Activated naive CD4-positive, alpha-beta T cell treated with anti-CD3 and anti-CD28 coated beads for 36 hours (primary cell): ENCODE measurements at places on chromosomes 5 and 9. TPM values are rescaled to one million over a fixed set of nuclear protein-coding genes. Genes with fewer than 3 reads are reported as not detected.

SPATA31D4 gene
- not detected for total RNA-seq

PHF24 gene
- total RNA-seq = not detected

PCA3 gene
- not detected for total RNA-seq

GABRA1 gene
- not detected for total RNA-seq

CENPP gene
- total RNA-seq = 26.5 TPM

DNA sequence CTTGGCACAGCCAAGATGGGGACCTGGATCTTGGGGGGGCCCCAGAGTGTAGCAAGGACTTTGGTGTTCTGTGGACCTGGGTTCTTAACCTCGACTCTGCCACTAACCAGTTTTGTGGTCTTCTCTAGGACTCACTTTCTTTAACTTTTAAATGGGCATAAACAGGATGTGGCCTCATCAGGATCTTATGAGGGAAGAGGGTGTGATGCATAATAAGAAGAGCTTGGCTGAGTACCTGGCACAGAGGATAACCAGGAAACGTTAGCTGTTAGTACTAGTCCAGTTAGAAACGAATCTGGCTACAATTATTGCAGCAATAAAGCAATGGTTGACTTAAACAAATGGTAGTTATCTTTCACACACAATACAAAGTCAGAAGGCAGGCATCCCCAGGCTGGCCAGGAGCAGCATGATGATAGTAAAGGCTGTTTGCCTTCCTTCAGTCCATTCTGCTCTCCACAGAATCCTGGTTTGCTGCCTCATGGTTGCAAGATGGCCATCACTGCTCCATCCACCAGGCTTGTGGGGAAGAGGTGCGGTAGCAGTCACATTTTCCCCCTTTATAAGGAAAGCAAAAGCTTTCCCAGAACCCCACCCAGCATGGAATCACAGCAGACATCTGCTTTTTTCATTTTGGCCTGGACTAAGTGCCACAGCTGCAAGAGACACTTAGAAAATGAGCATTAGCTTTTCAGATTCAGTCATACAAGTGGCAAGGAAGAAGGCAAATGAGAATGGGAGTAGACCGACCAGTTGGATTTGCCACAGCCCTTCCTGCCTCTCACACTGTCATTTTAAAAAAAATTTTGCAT lies 225.0 kb downstream of the AOPEP start:
- DNase-seq = peak; percentile 14

- no peak for DNase-seq
Observed at GRCh38 chr5:79509244-79509885, 4.6 kb downstream of the HOMER1 start.

DNA sequence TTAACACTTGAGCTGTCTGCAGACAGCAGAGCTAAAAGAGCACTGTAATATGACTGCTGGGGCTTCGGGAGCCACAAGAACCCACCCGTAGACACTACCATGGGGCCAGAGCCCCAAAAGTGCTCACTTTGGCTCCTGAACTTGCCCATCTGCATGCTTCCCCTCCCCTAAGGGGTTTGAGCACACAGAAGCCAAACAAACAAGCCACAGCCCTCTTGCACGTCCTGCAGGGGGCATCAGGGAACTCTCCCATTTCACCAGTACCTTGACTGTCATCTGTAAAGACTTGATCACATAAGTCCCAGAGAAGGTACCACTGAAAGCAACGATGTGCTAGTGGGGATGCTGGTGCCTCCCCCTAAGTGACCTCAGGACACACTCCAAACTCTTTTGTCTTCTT lies 681.8 kb downstream of the SEMA5A start:
- peak; percentile 6 for DNase-seq

DNA sequence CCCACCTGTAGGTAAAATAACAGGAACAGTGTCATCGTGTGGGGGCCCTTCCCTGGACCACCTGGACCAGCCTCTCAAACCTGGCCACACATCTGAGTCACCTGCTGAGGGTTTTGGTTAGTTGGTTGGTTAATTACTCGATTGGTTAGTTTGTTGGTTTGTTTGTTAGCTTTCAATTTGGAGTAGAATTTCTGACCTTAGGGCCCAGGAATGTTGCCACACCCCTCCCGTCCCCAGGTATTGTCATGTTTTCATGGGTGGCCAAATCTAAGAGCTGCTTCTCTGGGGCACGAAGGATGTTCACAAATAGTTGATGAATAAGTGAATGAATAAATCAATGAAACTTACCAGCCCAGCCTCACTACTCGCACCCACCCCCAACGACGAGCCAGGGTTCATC lies 21.9 kb downstream of the NTNG2 start:
- no peak for DNase-seq

- no peak for DNase-seq
Observed at GRCh38 chr5:77200663-77201062, 9.8 kb upstream of the PDE8B start.

GRCh38 chr9:27572918-27573633 lies at the start of gene C9orf72:
TSS of gene C9orf72 (minus strand) at chr9:27573481. CDS start at chr9:27567120, 6,361 bp downstream.
- DNase-seq = peak; percentile 87

DNA sequence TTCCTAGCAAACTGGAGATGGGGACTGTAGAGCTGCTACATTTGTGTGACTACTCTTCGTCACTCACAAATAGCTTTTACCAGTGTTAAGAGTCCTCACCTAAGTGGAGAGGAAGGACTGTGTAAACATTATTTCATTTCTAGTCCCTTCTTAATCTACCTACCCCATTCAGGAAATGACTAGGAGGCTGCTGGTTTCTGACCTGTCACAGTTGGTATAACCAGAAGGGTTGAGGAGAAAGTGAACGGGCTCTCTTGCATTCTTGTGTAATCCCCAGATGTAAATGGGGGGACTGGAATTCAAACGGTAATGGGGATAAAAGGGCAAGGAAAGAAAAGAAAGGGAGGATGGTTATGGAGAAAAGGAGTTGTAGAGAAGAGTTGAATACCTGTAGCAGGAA lies 35.4 kb upstream of the BNIP1 start:
- no peak for DNase-seq

- no peak for DNase-seq
Observed at GRCh38 chr5:79642210-79642609, 30.0 kb downstream of the TENT2 start.

DNA sequence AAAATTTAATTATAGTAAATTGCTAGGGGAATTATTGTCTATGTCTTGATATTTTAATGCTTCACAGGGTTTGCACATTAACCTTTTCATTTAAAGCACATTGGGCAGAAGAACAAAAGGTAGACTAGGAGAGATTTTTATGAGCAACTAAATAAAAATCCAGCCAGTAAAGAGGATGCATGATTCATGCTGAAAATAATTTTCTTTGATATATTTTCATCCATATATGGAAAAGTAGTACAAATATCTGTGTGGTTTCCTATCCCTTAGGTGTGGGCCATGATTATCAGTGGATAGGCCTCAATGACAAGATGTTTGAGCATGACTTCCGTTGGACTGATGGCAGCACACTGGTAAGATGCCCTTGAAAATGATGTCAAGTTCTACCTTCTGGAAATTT lies 83.1 kb downstream of the VCAN start:
- DNase-seq = no peak

- DNase-seq = no peak
Observed at GRCh38 chr5:147093138-147093537, 141.7 kb upstream of the STK32A start.

DNA sequence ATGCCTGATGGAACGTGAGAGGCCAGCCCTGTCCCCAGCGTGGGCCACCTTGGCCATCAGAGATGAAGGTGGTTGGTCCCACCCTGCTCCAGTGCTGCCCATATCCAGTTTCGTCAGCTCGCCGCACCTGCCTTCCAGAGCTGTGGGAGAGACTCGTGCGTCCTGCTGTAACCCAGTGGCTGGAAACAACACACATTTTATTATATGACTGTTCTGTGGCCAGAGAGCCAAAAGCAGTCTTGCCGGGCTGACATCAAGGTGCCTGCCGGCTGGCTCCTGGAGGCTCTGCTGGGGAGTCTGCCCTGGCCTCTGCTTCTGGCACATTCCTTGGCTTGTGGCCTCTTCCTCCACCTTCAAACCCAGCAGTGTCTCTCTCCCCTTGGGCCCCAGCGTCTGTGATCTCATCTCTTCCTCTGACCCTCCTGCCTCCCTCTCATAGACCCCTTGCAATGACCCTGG lies 94.7 kb downstream of the RXRA start:
- DNase-seq = no peak

GRCh38 chr5:54581831-54582548 lies 64.4 kb downstream of the SNX18 start:
- DNase-seq = no peak

DNA sequence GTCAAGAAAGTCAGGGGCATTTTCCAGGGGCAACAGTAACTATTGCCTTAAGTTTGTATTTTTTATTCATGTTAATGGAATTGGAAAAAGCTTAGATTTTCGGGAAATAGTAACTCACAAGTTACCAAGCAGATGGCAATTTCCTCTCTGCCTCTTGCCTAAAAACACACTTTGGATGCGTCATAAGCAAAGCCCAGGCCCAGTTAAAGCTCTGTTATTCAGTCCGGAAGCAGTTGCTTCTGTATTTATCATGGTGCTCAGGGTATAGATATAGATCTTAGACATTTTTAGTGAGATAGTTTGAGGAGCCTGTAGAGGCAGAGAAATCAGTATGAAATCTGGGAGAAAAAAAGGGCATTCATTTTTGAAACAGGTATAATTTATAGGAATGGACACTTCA lies 260.3 kb upstream of the TNC start:
- no peak for DNase-seq

DNA sequence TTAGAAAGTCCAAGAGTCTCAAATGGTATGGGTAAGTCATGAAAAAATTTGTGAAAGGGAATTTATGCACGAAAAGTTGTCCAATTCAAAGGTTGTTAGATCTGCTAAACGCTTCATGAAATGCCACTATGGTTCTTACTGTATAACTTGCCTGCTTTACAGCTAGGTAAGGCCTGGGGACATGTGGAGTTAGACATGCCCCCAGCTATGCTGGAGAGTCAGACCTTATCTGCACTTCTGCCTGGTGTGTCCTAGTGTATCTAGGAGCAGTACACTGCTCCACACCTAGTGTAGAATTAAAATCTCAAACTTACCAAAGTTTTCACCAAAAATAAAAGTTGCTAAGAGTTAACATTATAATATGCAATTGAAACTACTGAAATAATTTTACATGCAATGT lies 136.8 kb downstream of the MAPKAP1 start:
- DNase-seq = no peak
